ENCODE measurements at places on chromosomes 11 and 22.

DNA sequence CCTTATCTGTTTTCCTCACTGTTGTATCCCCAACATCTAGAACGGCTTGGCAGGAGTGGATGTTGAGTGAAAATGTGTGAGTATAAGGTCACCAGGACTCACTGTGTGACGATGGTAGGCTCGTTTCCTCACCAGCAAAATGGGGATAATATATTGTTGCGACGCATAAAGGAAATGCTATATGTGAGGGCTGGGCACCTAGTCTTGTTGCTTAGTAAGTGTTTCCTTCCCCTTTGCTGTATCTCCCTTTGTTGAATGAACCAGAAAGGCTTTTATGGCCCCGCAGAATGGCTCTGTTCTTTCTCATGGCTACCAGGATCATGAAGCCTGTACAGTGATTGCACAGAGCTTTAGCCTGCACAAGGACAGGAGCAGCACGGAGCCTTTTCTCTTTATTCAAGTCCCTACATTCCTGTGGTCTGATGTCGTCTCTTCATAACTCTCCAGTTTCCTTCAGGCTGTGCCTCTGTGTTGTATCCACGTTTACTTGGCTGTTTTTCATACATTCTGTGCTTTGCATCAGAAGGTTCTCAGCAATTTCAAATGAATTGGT is 5.4 kb downstream of the TNRC6B start:
- DNase-seq: no peak

DNA sequence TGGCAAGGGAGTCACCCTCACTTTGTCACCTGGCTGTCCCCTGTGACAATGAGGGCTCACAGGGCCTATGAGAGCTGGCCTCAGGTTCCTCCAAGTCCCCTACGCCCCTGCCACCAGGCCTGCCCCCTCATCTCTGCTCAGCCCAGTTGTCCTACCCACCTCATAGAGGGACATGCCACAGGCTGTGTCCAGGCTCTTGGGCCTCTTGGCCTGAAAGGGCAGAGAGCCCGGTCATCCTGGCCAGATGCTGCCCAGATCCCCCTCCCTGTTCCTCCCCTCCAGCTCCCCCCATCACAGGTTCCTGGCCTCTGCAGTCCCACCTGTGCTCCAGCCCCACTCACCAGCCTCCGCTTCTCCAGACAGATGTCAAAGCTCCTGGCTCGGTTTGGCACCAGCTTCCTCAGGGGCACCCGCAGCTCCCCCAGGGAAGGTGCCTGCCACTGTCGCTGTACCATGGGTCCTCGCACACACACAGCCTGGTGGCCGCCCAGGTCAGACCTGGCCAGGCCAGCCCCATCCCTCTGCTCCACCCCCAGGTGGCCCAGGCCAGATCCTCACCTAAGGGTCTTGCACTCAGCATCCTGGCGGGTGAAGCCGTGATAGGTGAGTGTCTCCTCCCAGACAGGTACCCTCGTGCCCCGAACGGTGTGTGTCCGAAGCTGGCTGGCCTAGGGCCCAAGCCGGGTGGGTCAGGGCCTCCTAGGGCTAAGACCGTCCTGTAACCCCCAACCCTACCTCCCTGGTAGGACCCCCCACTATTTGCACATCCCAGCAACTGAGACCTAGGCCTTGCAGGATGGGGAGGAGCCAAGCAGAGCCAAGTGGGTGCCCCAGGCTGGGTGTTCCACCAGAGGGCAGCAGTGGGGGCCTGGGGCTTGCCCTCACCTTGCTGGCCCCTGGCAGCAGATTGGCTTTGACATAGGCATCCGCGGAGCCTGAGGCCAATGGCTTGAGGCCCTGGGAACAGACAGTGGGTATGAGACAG is 8.3 kb downstream of the NDUFV1 start:
- peak; percentile 69 for DNase-seq

DNA sequence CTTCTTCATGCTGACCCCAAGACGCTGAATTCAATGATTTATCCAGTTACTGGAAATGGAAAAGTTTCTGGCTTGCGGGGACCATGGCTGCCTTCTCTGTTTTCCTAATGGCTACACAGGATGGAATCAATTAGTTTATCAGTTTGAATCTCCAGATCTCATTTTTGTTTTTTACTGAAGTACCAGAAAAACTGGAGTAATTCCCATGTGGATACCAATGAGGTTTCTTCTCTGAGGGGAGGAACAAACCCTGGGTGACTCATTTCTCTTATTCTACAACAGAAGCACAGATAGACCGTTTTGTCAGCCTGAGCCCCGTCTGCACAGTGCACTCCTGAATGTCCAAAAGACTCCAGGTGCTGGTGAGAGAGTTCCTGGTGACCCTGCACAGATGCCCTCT is 3.4 kb downstream of the ZNF195 start:
- DNase-seq: no peak

GRCh38 chr22:21943571-21944448 is 8.8 kb downstream of the PPM1F start:
- no peak for DNase-seq

DNA sequence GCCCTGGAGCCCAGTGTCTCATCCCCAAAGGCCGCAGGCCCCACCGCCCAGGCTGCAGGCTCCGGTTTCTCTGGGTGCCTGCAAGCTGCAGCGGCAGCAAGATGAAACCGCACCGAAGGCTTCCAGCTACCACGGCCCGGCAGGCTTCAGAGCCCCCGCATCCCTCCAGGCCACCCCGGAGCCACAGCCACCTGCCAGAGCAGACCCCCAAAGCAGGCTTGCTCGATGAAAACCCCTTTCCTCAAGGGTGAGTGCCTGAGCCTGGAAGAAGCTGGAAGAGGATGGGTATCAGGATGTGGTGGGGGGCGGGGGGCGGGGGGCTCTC is 24.5 kb upstream of the GNB1L start:
- DNase-seq: no peak

DNA sequence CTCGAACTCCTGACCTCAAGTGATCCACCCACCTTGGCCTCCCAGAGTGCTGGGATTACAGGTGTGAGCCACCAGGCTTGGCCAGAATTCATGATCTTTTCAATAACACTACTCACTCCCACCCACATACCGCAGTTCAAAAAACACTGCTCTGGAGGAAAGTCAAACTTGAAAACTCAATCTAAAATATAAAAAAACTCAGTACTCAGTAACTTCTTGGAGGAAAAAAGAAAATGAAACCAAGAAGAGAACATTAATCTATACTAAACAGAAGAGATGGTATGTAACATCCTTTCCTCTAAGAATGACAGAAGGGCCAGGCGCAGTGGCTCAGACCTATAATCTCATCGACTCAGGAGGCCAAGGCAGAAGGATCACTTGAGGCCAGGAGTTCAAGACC is 58.3 kb downstream of the MRTFA start:
- peak; percentile 23 for DNase-seq

DNA sequence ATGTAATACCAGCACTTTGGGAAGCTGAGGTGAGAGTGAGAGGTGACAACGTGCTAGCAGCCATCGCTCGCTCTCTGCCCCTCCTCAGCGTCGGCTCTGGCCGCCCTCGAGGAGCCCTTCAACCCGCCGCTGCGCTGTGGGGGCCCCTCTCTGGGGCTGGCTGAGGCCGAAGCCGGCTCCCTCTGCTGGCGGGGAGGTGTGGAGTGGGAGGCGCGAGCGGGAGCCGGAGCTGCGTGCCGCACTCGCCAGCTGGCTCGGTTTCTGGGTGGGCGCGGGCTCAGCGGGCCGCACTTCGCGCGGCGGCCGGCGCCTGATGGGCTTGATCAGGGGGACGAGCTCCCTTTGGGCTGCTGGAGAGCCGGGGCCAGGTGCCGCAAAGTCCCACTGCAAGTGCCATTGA is 98.9 kb upstream of the UBASH3B start:
- DNase-seq: peak; percentile 33

DNA sequence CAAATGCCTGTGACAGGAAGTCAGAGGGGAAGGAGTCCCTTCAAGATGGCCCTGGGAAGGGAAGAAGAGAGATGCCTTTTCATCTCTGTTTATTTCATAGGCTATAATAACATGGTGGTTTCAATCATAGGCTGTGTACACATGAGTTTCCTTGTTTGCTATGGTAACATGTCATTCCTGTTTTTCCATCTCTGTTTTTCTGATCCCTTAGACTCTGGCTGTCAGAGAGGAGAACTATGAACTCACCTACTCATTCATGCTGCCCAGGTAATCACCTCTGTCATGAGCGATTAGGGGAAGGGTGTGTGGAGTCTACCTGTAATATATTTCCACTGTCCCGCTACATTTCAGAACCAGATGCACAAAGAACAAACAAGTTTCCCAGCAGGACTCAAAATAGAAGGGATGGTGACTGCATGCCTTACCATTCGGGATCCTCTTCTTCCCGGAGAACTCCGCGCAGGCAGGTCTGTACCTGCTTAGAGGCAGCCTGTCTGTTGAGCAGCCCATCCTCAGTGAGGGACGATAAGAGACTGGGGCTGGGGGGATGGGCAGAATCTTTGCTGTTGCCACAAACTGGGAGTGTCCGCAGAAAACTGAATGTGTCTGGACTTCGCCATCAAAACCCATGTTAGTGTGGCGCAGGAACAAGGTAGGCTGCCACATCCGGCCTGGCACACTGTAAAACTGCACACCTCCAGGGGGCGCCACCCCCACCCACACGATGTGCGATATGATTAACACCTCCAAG is 7.1 kb upstream of the PEX26 start:
- DNase-seq: no peak

GRCh38 chr22:39308614-39309363 is 10.6 kb downstream of the RPL3 start:
- DNase-seq: no peak

DNA sequence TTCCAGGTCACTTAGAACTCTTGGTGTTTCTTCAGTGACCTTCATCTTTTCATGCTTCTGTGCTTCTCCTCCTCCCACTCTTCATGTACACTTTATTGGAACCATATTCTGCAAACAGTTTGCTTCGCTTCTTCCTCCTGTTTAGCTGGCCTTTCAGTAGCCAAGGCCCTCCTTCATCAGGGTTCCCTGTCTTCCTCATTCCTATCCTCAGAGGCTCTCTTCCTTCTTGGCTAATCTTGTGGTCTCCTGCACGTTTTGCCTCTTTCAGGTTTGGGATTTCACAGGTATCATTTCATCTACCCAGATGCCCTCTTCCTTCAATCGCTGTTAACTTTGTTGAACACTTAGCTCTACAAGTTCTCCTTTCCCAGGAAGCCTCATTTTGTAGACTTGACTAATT is 66.8 kb downstream of the DEPDC5 start:
- no peak for DNase-seq

- no peak for DNase-seq
Observed at GRCh38 chr11:100793525-100793924, 106.4 kb downstream of the ARHGAP42 start.

GRCh38 chr11:124724979-124725718 is 14.6 kb upstream of the NRGN start:
- DNase-seq: no peak

GRCh38 chr11:125990244-125990643 is 44.4 kb downstream of the VSIG10L2 start:
- peak; percentile 3 for DNase-seq
